ENCODE measurements at places on chromosomes 4 and X.
A peak's percentile ranks its signal among the peaks of the same experiment; 100 is the strongest.

DNA sequence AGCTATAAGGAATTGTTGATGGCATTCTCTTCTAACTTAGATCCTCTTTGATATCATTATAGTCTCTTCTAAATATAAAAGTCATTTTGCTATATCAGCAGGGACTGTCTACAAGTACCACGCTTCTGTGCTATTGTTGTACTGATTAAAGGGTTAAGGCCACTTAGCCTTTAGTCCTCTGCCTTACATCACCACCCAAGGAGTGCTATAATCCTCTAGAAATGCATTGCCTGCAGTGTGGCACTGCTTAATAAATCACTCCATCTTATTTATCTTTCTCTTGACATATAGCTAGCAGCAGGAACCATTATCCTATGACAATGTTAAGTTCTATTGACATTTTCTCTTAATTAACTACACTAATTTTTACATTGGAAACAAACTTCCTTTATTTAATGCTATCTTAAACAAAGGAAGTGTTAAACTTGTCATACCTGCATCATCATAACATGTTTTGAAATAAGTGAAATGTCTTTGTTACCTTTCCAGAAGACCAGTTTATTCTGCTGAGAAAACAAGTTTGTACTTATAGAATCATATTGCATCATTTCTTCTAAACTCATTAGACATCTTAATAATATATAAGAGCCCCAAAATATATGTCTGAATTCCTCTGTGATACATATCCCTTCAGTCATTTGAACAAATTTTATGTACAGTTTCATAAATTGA is 360.9 kb upstream of the ATOH1 start:
- no peak for DNase-seq

DNA sequence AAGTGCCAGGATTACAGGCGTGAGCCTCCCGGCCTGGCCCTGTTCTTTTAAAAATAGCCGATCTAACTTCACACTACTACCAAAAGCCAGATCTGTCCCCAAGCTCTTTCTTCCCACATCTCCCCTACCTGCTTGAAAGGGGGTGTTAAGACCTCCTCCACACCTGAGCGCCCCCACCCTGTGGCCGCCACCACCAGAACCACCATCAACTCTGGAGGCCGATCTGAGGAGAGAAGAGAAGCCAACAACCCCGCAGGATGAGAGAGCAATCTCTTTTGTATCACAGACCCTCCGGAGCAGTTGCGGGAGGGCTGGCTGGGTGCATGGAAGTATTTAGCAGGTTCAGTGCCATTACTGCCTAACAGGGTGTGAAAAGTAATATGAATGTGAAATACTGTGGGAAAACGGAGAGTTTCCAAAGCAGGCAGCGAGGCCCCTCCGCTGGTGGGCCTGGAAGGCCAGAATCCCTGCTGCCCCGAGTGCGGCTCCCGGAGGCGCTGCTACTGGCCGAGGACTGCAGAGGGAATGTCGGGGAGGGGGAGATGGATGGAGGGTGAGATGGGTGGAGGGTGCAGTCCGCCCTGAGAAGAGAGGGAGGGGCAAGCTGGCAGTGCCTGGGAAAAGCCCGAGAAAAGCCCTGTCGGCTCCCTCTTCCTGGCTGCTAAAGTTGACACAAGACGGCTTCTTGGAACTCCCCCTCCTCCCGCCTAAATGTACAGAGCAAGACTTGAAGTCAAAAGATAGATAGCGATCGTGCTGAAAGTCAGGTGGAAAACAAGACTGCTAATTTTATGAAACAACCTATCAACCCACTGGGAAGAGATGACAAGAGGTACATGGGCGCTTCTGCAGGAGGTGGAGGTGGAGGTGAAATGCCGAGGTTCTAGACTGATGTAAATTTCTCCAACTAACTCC is 22.3 kb downstream of the HAND2 start:
- DNase-seq, result no peak

- no peak for DNase-seq
Measured at GRCh38 chrX:1528186-1528883, 8.7 kb downstream of the P2RY8 start.

DNA sequence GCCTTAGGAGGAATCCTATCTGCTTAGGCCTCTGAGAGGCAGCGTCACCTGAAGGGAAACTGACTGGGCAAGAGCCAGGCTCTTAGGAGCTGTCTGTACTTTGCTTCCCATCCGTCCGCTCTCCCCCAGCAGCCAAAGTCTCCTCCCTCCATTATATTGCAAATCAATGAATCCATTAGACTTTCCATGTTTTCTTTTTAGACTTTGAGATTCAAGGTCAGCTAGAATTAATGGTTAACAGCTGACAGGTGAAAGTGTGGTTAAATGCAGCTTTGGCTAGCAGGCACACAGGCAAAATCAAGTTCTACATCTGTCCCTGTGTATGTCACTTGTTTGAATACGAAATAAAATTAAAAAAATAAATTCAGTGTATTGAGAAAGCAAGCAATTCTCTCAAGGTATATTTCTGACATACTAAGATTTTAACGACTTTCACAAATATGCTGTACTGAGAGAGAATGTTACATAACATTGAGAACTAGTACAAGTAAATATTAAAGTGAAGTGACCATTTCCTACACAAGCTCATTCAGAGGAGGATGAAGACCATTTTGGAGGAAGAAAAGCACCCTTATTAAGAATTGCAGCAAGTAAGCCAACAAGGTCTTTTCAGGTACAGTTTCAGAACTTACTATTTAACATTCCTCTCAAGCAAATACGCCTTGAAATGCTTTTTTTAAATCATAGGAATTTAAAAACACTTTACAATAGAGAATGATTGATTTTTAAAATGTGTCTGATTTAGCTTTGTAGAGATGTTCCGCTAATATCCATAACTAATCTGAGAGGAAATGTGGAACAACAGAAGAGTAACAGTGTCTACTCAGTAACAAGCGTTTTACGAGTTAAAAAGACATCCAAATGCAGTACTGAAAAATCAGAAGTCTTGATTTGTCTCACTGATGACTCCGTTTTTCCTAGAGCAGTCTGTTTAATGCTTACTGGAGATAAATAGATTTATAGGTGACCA is at the start of gene F11:
Gene F11 (plus strand): TSS at position 507 of the 970 bp plus-strand sequence. CDS start 948 bp downstream, outside the sequence.
- DNase-seq, result no peak

GRCh38 chr4:173381610-173382009 is 10.9 kb downstream of the SAP30 start:
- DNase-seq, result no peak

- DNase-seq, result peak; percentile 52
Measured at GRCh38 chr4:6198768-6199421, 1.5 kb downstream of the JAKMIP1 start.

DNA sequence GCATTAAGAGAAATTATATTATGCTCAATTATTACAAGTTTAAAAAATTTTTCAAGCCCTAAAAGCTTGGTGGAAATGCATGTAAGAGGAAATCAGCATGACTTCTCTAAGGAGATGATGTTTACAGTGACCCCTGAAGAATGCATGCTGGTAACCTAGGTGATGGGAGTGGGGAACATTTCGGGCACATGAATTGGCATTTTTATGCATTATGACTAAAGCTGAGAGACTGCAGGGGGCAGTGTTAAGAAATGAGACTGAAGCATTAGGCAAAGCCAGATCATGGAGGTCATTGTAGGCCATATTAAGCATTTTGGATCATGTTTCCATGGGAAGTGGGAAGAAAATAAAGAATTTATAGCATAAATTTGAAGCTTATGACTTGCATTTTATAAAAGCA is 421.3 kb downstream of the FAT4 start:
- no peak for DNase-seq

DNA sequence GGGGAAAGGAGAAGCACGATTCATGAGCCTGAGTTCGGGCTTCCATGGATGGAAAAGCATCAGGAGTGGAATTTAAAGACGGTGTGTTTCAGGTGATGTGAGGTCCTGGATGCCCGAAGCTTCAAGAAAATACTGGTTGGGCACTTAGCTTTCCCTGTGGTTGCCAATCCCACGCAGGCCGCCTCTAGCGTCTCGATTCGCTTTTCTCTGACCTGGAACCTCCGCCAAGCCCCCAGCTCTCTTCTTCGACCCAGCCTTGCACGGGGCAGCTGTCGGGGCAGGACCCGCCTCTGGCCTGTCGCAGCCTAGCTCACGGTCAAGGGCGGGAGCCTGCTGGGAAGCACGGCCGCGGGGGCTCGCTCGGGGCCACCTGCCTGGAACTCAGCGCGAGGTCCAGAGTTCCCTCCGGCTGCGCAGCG is 308 bp upstream of the TLR2 start:
- DNase-seq, result no peak

- no peak for DNase-seq
Measured at GRCh38 chr4:142443469-142443868, 402.6 kb downstream of the INPP4B start.

GRCh38 chrX:135484641-135485289 is 35.7 kb upstream of the INTS6L start:
- DNase-seq, result no peak

DNA sequence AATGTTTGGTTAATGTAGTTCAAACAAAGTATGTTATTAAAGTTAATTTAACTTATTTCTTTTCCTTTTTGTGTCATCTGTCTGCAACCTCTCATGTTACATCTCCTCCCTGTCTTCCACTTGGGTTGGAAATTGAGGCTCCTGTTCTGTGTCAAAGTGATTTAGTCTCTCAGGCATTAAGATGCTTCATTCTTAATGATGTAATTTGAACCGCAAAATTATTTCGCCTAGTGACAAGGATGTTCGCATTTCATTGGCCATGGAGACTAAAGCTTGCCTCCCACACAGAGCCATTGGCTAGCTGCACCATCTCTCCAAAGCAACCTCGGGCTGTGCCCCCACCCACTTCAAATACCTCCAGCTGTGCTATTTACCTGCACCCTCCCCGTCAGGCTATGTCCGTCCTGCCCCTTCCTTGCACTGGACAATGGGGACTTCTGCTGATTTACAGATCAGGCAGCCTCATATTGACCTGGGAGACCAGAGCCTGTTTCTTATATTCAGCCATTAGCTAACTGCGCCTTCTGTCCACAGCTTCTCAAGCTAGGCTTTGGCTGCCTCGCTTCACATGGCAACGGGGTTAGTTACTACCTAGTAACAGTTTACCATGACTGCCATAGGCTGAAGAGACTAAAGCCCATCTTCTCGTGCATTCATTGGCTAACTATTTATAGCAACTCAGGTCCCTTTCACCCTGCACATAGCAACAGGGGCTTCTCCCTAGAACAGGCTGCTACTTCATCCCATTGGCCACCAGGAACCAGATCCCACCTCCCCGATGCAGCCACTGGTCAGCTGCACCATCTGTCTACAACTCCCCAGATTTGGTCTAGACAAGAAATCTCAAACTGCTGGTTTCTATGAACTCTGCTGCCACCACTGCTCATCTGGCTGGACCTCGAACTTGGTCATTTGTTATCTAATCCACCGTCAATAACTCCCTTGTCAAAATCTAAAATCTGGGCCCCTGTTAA is 8.6 kb upstream of the ZNF157 start:
- peak; percentile 62 for DNase-seq

- no peak for DNase-seq
Measured at GRCh38 chrX:43958529-43958928, 14.7 kb downstream of the NDP start.

DNA sequence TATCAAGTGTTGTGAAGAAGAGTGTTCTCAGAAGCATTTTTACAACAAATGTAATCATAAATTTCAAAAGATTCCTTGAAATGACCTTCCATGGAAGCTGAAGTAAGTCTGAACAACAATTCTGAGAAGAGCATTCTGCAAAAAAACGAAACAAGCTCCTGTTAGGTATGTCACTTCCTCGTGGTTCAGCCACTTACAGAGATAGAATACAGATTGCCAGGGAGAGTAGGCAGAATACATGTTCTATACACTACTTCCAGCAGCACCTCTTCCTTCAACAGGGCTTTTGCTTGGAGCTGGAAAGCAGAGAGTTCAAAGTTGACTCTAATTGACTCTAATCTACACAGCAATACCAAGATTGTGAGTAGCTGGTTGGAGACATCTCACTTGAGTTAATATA is 274.5 kb downstream of the ADGRA3 start:
- DNase-seq, result no peak

DNA sequence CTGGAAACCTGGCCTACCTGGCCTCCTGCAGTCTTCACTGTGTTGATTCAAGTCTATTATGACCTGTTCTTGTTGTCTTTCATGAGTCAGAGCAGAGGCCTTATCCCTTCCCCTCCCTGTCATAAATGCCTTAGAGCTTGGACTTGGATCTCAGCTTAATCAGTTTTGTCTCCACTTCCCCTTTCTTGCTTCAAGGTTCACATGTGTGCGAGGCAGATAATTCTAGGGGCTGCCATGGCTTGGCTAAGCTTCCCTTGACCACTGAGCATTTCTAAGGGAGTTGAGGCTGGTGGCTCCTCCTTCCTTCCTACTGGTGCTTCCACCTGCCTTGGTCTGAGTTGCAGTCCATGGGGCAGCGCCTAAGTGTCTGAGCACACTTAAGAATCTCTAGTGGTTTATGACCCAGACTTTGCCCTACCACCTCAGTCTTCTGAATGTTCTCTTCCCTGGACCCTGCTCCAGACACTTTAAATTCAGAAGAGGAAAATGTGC is 1.7 kb upstream of the HEPH start:
- DNase-seq, result no peak

- DNase-seq, result no peak
Measured at GRCh38 chrX:78111140-78111931, 7.3 kb downstream of the PGK1 start.

- DNase-seq, result no peak
Measured at GRCh38 chrX:49610718-49611310, 12.0 kb downstream of the GAGE1 start.

- no peak for DNase-seq
Measured at GRCh38 chrX:118780911-118781310, 42.7 kb upstream of the ZCCHC12 start.

- no peak for DNase-seq
Measured at GRCh38 chrX:114930227-114930626, 87.2 kb downstream of the IL13RA2 start.

- no peak for DNase-seq
Measured at GRCh38 chrX:108415891-108416290, 22.3 kb downstream of the COL4A6 start.

DNA sequence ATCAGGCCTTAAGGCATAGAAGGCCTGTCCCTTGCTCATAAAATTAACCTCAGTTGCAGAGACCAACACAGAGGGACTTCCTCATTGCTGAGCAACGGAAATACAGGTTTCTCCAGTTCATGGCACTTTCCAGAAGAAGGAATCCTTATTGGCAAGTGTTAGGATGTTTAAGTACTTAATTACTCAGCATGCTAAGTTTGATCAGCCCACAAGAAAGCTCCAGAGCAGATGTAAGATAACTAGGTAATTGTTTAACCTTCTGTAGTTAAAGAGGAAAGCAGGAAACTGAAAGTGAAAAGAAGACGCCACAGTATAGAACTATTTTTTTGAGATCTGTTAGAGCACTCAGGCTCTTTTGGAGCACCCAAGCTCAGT is 33.5 kb downstream of the SMS start:
- no peak for DNase-seq

DNA sequence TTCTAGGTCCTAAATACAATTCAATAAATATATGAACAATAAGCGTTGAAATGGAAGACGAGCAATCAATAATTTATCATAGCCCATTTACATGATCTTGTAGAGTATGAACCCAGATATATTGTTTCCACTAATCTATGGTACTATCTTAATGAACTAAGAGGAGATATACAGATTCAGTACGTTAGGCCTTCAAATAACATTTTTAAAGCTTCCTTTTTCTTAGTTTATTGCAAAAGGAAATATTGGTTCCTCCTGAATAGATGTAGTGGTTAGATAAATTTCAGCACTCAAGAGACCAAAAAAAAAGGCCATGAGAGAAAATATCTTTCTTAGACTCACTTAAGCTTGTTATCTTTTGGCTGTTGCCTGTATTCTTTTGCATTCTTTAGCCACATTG is 147.5 kb upstream of the PITX2 start:
- DNase-seq, result no peak

GRCh38 chrX:2520539-2520938 is 19.8 kb upstream of the DHRSX start:
- DNase-seq, result no peak

- DNase-seq, result no peak
Measured at GRCh38 chr4:108540536-108540935, 79.8 kb upstream of the RPL34 start.
